Brain pericyte (primary cell): ENCODE measurements at places on chromosomes 3 and 15.

DNA sequence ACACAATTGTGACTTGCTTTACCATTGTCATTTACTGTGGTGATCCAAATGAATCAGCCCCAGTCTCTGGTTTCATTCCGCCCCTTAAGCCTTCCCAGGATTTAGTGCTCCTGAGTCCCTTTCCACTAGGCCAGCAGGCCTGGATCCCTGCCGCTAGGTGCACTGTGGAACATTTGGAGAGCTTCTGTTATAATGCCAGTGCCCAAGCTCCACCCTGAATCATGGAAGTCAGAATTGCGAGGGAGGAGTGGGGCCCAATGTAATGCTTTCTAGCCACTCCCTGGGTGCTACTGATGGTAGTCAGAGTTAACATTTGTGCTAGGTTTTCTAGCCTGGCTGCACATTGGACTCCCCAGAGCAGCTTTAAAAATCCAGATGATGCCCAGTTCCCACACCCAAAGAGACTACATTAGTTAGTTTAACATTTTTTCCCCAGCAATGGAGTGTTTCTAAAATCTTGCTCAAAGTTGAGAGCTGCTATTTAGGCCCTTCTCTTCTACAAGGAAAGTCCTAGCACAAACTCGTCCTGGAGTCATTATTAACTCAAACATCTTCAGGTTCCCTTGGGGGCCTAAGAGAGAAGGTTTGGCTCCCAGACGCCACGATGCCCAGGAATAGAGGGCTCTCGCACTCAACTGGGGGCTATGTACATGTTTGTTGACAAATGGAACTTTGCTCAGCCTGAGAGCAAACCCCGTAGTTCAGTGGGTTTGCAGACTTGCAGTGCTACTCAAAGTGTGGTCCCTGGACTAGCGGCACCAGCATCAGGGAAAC, 366.7 kb upstream of the PROK2 start:
- no peak for DNase-seq

DNA sequence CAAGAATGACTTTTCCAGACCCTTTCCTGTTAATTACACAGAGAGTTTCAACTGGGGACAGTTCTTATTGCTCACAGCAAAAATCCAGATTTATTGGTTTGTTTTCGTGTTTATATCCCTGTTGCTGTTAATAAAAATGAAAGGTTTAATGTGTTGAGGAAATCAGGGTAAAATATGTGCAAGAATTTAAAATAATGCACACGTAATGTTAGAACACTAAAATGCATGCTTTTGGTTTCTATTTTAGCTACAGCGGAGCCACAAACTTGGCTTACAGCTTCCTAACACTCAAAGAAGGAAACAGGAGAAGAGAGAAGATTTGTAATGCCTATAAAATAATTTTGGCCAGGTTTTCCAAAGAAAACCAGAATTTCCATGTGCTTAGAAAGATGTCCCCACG, 62.7 kb downstream of the CASR start:
- no peak for DNase-seq

GRCh38 chr15:58506064-58506490, 74.3 kb downstream of the LIPC start:
- DNase-seq = no peak

GRCh38 chr3:82927309-82928253, 1166.1 kb upstream of the GBE1 start:
- peak; percentile 25 for DNase-seq
